ENCODE measurements at places on chromosomes 2 and 18. TPM values are rescaled to one million over a fixed set of nuclear protein-coding genes. Genes with fewer than 3 reads are reported as not detected.

The LAMA3 gene
- total RNA-seq: 0.05 TPM

DNA sequence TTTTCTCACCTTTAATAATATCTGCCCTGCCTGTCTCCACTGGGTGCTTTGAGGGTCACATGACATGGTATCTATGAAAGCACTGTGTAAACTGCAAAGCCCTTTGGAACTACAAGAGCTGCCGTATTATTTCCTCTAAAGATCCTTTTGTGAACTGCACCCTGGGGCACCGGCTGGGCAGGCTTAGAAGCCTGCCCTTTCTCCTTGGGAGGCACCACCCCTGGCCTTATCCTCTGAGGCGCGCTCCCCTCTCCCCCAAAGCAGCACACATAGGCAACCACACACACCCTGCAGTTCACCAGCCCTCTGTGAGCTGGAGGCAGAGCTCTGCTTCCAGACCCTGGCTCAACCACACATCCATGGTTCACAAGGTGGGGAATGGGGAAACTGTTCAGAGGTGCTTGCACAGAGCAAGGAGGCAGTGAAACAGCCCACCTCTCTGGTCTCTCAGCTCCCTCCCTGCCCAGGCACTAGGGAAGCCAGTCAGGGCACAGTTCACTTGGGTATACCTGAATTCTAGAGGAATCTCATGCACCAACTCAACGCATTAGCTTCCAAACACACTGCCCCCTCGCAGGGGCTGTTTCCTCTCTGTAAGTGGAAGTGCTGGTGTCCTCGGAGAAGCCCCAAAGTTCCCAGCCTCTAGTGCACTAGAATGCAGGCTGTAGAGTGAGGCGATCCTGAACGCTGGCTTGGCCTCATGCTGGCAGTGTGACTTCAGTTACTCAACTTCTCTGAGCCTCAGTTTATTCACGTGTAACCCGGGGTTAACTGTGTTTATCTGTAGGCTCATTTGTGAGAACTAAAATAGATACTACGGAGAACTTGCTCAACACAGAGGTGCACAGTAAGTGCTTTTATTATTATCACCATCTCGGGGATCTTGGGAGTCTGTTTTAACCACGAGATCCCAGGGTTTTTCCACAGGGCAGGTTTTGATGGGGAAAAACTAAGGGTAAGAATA, 11.0 kb downstream of the SIGLEC15 start:
- DNase-seq: no peak

DNA sequence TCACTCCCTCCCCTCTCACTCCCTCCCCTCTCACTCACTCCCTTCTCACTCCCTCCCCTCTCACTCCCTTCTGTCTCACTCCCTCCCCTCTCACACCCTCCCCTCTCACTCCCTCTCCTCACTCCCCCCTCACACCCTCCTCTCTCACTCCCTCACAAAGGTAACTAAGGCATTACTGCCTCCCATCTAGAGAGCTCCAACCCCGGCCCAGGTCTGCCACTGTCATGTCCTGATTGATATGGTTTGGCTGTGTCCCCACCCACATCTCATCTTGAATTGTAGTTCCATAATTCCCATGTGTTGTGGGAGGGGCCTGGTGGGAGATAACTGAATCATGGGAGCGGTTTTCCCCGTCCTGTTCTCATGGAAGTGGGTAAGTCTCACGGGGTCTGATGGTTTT, 359.9 kb upstream of the MYT1L start:
- no peak for DNase-seq

The CENPO gene
- total RNA-seq: 46.4 TPM

The MROH2A gene
- not detected for total RNA-seq

The UGT1A4 gene
- not detected for total RNA-seq

DNA sequence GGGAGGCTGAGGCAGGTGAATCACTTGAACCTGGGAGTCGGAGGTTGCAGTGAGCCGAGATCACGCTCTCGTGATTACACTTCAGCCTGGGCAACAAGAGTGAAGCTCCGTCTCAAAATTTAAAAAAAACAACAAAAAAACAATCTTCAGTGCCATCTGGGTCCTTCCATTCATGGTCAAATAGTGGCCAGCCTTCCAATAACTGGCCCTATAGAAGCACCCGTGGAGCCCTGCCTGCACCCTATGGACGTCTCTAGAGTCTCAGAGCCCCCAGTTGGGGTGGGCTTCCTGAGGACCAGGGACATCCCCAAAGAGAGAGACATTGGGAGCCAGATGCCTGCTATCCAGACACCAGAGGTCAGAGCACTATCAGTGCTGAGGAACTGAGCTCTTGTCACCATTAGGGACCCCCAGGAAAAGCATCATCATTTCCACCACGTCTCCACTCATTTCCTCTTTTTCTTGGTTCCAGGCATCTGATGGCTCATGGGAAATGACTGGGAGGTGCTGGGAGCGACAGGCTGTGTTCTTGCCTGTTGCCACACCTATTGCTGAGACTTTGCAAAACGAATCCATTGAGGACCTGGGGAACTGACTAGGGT, 9.4 kb downstream of the NEU2 start:
- no peak for DNase-seq

GRCh38 chr2:121334581-121335293, 49.7 kb upstream of the TFCP2L1 start:
- no peak for DNase-seq

GRCh38 chr2:108492364-108492763, 41.9 kb upstream of the LIMS1 start:
- no peak for DNase-seq

GRCh38 chr18:50286391-50287027, 983 bp downstream of the CXXC1 start:
- no peak for DNase-seq

DNA sequence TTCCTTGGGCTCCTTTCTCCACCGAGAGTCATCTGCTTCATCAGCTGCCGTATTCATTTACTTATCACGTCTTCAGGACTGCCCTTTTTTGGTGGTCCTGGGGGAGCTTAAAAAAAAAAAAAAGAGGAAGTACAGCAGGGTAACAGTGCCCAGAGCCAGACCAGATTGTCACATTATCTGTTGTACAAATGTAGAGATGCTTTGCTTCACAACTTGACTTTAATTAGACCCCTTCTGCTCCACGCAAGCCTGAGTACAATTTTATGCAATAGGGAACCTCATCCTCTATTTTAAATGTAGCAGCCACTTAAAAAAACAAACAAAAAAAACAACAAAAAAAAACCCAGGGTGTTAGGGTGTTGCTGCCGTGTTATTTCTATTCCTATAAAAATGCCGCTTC, 128.3 kb downstream of the PRPF40A start:
- DNase-seq: no peak

The MARCHF4 gene
- not detected for total RNA-seq

The RAB6D gene
- 0.07 TPM for total RNA-seq

- no peak for DNase-seq
These were observed 18.9 kb upstream of the ANKRD62 start for GRCh38 chr18:12074736-12075135.

- DNase-seq: no peak
These were observed 746.0 kb upstream of the TMEFF2 start for GRCh38 chr2:192940767-192941166.

GRCh38 chr2:24761866-24762265, 31.3 kb downstream of the PTRHD1 start:
- DNase-seq: no peak
